Spleen (tissue), 13 donors: ENCODE measurements at places on chromosomes 6 and 20. TPM values are rescaled to one million over a fixed set of nuclear protein-coding genes. Genes with fewer than 3 reads are reported as not detected.

DNA sequence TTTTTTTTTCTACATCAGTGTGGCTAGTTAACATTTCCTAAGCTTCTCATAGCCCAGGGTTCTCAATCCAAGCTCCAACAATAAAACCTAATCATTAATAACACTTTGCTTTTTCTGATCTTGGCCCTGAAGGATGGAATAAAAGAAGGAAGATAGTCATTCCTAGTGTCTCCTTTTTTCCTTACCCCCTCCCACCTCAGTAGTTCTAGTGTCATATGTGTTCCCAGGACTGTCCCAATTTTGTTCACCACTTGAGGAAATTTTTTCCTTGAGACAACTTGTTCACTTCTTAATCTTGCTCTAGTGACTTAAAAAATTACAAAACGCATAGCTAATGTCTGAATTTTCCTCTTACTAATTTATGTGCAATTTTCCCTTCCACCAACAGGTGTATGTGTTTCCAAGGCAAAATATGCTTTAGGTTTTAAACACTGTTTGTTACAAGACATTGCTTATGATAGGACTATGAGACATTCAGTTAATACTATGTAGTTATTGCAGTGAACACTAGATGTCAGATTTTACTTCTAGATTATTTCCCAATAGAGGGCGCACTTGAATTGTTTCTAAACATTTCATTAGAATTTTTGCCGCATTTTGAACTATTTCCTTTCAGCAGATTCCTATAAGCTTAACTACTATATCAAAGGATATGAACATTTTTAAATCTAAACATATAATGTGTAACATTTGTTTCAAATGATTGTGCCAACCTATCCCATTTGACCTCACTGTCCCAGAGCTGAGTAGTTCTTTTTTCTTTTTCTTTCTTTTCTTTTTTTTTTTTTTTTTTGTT is 18.5 kb upstream of the C6orf141 start:
- peaks cover 1% of the 10 kb centered on the region for H3K27me3 ChIP-seq
- no peak for DNase-seq
- no peak overlapping the region for H3K27ac ChIP-seq
- no peaks in the 10 kb centered on the region for H3K36me3 ChIP-seq
- no peaks in the 10 kb centered on the region for H3K4me1 ChIP-seq
- H3K4me3 ChIP-seq: peak overlapping the region; percentile 23

DNA sequence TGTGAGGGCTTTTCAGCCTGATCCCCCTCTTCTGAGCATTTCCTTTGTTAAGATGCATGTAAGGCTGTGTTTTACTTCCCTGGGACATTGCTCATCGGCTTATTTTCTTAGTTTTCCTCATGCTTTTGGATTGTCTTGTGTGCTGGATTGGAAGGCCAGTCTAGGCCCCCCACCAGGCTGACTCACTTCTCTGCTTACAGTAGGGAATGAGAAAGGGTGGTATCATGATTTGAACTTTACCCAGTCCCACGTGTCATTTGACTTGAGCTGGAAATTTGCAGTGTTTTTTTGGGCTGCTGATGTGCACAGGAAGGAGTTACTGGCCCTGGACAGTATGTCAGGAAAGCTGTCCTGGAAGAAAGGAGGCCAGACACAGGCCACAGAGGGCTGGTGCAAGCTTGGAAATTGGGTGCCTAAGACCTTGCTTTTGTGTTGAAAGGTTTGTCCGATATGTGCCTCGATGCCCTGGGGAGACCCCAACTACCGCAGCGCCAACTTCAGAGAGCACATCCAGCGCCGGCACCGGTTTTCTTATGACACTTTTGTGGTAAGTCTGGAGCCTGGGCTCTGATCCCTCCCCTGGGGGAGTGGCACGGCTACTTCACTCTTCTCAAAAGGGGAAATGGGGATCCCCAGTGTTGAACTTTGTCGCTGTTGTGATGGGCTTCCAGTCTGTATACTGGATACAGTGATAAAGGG is 12.8 kb downstream of the RNF114 start:
- no peak overlapping the region for H3K27ac ChIP-seq
- no peak overlapping the region for H3K4me3 ChIP-seq
- DNase-seq: no peak
- peaks cover 8% of the 10 kb centered on the region for H3K4me1 ChIP-seq

- H3K27ac ChIP-seq: no peak overlapping the region
- no peaks in the 10 kb centered on the region for H3K27me3 ChIP-seq
- no peak overlapping the region for H3K4me3 ChIP-seq
- DNase-seq: no peak
These were observed 47.3 kb downstream of the STAU1 start for GRCh38 chr20:49140834-49141233.

GRCh38 chr6:130159956-130160355 is 62.8 kb downstream of the SAMD3 start:
- H3K27ac ChIP-seq: no peak overlapping the region
- no peak overlapping the region for H3K4me3 ChIP-seq
- H3K4me1 ChIP-seq: no peaks in the 10 kb centered on the region
- H3K36me3 ChIP-seq: no peaks in the 10 kb centered on the region
- DNase-seq: no peak

The OPRL1 gene
- polyA plus RNA-seq: 4.9 TPM

DNA sequence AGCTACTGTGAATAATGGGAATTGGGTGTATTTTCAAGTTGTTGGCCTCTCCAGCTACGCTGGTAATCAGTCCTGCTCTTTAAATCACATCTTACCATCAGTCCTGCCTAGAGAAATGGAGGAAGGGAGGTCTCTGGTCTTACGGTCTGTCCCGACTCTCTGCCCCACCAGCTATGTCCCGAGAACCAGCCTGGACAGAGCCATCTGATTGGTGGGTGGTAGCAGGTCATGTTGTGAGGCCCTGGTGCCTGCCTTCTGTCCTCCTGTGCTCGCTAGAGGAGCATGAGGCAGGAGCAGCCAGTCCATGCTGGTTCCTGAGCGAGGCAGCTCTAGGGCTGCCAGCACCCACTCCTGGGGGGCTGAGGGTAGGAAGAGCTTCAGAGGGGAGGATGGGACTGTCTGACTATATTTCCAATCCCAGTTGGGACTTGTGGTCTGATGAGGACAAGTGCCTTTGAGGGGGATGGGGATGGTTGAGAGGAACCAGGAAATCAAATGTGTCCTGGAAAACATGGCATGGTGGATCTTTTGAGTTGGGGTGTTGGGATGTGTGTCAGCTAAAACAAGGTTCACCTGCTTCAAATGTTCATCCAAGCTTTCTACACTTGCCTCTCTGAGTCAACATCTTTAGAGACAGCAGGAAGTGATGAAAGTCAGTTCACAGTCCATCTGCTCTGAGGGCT is 33.0 kb downstream of the SYNJ2 start:
- H3K36me3 ChIP-seq: no peaks in the 10 kb centered on the region
- H3K4me1 ChIP-seq: peaks cover 44% of the 10 kb centered on the region
- peak; percentile 48 for DNase-seq
- no peaks in the 10 kb centered on the region for H3K27me3 ChIP-seq

DNA sequence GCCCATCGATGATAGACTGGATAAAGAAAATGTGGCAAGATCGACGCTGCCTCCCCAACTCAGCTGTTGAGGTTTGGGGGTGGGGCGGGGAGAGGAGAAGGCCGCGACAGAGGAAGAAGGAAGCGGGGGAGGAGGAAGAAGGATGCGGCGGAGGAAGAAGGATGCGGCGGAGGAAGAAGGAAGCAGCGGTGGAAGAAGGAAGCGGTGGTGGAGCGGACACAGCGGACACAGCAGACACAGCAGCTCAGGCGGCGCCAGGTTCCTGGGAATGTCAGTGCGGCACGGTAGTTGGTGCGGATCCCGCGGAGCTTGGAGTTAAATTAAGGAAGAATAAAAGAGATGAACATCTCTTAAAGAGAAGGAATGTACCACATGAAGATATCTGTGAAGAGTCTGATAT is 163.9 kb upstream of the NT5E start:
- no peak overlapping the region for H3K27ac ChIP-seq
- H3K27me3 ChIP-seq: no peaks in the 10 kb centered on the region
- no peak overlapping the region for H3K4me3 ChIP-seq

DNA sequence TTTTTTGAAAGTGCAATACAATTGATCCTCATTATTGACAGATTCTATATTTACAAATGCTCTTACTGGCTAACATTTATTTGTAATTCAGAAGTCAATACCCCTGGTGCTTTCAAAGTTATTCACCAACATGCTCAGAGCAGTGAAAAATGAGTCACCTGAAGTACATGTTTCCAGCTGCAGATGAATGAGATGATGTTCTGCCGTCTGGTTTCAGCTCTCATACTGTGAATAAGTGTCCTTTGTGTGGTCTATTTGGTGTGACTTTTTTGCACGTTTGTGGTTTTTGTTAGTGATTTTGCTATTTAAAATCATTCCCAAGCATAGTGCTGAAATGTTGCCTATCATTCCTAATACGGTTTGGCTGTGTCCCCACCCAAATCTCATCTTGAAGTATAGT is 22.3 kb upstream of the EYA4 start:
- H3K4me1 ChIP-seq: no peaks in the 10 kb centered on the region
- no peak overlapping the region for H3K27ac ChIP-seq
- DNase-seq: no peak
- no peaks in the 10 kb centered on the region for H3K27me3 ChIP-seq

- H3K36me3 ChIP-seq: no peaks in the 10 kb centered on the region
- no peak for DNase-seq
- H3K27me3 ChIP-seq: no peaks in the 10 kb centered on the region
- no peak overlapping the region for H3K27ac ChIP-seq
- no peaks in the 10 kb centered on the region for H3K4me1 ChIP-seq
These were observed 137.9 kb downstream of the CDH26 start for GRCh38 chr20:60096166-60096565.

GRCh38 chr6:75381877-75382633 is 97.5 kb upstream of the TMEM30A start:
- no peaks in the 10 kb centered on the region for H3K27me3 ChIP-seq
- H3K4me3 ChIP-seq: no peak overlapping the region
- H3K27ac ChIP-seq: no peak overlapping the region
- no peaks in the 10 kb centered on the region for H3K36me3 ChIP-seq

DNA sequence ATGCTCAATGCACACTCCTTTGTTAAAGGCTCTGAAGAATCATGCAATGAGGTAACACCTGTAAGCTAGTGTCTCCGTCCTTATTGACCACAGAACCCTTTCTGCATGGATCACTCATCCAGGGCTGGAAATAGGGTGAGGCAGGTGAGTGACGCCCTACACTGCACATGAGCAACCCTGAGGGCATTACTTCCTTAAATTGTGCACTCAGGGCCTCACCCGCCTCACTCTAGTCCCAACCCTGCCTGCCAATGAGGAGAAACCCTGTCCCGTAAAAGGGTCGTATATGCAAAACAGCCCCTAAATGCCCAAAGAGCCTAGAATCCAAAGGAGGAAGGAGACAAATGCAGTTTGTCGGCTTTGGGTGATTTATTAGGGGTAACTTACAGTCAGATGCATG is 33.6 kb upstream of the NOP56 start:
- no peak for DNase-seq
- no peaks in the 10 kb centered on the region for H3K36me3 ChIP-seq
- H3K27me3 ChIP-seq: no peaks in the 10 kb centered on the region
- H3K4me1 ChIP-seq: no peaks in the 10 kb centered on the region
- H3K4me3 ChIP-seq: no peak overlapping the region

The TPD52L1 gene
- polyA plus RNA-seq: 0.80 TPM

- H3K27ac ChIP-seq: no peak overlapping the region
- H3K27me3 ChIP-seq: no peaks in the 10 kb centered on the region
- peaks cover 68% of the 10 kb centered on the region for H3K4me1 ChIP-seq
- no peak overlapping the region for H3K4me3 ChIP-seq
These were observed 11.2 kb upstream of the MROH8 start for GRCh38 chr20:37190354-37191112.

- no peak overlapping the region for H3K4me3 ChIP-seq
- H3K4me1 ChIP-seq: no peaks in the 10 kb centered on the region
These were observed 114.3 kb upstream of the TMEM181 start for GRCh38 chr6:158445426-158446085.

The LY6G6D gene
- polyA plus RNA-seq: not detected

The CLDN20 gene
- not detected for polyA plus RNA-seq

DNA sequence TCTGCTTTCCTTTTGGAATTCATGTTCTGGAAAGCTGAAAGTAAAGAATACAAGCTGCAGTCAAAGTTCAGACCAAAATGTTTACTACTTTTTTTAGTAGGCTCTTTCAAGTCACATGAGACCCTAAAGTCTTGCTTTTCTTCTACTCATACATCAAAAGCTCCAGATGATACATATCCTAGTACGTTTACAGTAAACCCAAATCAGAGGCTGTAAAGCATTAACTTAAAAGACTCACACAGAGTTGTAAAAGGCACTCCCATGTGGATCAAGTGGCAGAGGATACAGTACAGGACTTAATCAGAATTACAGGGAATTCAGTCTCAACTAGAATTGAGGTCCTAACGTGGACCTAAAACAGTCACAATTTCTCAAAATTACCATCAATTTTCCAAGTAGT is 40.7 kb downstream of the STK38 start:
- H3K4me3 ChIP-seq: no peak overlapping the region
- no peak overlapping the region for H3K27ac ChIP-seq
- H3K4me1 ChIP-seq: no peaks in the 10 kb centered on the region
- no peaks in the 10 kb centered on the region for H3K27me3 ChIP-seq

DNA sequence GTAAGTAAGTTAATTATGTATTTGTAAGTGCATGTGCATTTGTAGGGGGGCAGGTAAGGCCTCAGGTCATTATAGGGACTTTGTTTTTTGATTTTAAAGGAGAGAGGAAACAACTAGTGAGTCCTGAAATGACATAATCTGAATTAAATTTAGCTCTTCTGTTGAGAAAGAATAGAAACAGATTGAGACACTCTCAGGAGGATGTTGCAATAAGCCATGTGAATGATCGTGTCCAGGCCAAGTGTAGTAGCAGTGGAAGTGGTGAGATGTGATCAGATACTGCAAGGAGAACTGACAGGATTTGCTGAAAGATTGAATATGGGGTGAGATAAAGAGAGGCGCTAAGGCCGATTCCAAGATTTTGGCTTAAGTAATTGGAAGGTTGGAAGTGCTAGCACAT is 2.6 kb upstream of the CENPW start:
- H3K27me3 ChIP-seq: no peaks in the 10 kb centered on the region
- H3K4me1 ChIP-seq: peaks cover 14% of the 10 kb centered on the region
- H3K36me3 ChIP-seq: no peaks in the 10 kb centered on the region
- H3K27ac ChIP-seq: no peak overlapping the region
- no peak overlapping the region for H3K4me3 ChIP-seq
